ENCODE measurements at places on chromosomes 13 and 19.

DNA sequence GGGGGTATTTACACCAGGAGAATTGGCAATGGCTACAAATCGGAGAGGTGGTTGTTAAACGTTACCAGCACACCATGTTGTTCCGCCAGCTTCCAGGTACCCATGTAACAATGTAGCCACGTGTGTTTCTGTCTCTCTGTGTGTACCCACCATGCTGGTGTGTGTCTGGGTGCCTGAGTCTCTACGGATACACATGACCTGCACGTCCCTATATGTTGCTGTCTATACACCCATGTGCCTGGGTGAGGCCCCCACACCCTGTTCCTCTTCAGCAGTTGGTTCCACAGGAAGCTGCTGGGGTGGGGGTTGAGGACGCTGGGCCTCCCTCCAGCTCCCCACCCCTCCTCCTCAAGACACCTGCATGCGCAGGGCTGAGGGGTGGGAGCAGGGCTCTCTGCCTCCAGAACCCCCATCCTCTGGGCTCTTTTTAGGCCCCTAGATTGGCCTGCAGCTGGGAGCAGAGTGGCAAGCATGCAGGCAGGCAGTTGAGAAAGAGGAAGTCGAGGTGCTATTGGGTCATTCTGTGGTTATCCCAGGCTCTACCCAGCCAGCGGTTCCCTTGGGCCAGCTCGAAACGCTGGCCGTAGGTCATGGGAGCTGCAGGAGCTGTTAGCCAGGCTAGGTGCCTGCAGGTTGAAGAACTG, at the start of gene ARHGEF18:
Gene ARHGEF18 (plus strand): TSS at position 351 of the 644 bp plus-strand sequence. CDS start 13,954 bp downstream, outside the sequence.
- DNase-seq = peak; percentile 26

- no peak for DNase-seq
These were observed 50.2 kb downstream of the LRCH1 start for GRCh38 chr13:46603165-46603603.

DNA sequence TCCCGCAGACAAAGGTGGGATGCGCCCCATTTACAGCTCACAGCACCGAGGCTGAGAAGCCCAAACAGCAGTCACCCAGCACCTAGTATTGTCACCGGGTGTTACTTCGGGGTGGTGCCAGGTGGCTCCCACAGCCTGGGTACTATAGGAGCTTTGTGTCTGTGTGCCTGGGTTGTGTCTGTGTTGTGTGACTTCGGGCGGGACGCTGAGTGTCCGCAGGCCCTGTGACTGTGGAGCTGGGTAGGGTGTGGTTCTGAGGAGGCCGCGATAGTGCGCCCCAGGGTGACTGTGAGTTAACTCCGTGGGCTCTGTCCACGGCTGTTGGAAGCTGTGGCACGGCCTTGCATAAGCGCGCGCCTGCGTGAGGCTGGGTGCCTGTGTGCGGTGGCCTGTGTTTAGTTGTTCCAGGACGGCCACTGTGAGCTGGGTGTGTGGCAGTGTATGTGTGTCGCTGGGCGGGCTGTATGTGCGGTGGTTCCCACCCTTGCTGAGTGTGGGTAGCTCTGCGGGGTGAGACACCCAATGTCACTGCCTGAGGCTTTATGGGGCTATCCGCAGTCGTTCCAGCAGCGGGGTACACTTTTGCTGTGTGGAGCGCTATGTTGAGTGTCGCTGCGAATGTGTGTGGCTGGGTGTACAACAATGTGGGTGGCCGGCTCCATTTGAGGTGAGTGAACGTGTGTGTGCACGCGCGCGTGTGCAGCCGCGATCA, 559 bp upstream of the SSBP4 start:
- DNase-seq = no peak

- peak; percentile 66 for DNase-seq
These were observed 5.7 kb downstream of the REX1BD start for GRCh38 chr19:18594096-18594823.

Measured in stimulated activated CD4-positive, alpha-beta T cell treated with anti-CD3 and anti-CD28 coated beads, Interleukin-4, amount 100 ng/mL, for 48 hours (primary cell).